ENCODE measurements at places on chromosomes 6 and 20.
A peak's percentile ranks its signal among the peaks of the same experiment; 100 is the strongest.

- DNase-seq, result no peak
These were observed 57.9 kb downstream of the KCNB1 start for GRCh38 chr20:49424536-49424935.

- DNase-seq, result no peak
These were observed 9.1 kb downstream of the BANF2 start for GRCh38 chr20:17708675-17709360.

DNA sequence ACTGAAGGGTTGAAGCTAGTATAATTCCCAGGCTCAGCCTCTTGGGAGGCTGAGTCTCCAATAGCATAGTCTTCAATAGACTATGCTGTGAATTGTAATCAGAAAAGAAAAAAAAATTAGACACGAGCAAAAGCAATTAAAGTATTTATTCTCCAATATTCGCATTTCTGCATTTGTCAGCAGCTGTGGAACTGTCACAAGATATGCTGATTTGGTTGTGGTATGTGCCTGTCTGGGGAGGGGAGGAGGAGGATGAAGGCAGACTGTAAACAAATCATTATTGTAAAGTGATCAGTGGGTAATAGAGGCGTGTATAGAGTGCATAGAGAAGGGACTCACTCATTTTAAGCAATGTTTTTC is 10.1 kb upstream of the BICRAL start:
- no peak for DNase-seq

DNA sequence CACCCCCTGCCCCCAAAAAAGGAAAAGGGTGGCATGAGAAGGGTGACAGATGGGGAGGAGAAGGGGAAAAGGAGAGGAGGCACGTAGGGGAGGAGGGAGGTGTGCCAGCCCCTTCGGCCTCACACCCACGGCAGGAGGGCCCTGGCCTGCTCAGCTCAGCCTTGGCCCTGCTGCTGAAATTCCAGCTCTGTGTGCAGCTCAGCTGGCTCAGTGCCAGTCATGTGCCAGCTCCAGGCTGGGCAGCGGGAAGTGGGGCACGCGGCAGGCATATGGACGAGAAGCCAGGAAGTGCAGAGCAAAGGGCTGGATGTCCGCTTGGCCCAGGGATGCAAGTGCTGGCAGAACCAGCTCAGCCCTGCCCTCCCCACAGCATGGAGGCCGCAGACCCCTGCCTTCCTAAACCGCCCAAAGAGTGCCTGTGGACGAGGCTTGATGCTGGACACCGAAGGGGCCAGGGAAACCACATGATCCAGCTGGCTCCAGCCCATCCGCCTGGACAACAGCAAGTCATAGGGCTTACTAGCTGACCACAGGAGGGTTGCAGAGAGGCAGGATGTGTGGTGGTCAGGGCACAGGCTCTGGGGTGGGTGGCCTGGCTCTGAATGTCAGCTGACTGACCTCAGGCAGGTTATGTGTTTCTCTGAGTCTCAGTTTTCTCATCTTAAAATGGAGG is 60.2 kb downstream of the NOL4L start:
- DNase-seq, result peak; percentile 77
